ENCODE measurements at places on chromosomes 4 and X.

DNA sequence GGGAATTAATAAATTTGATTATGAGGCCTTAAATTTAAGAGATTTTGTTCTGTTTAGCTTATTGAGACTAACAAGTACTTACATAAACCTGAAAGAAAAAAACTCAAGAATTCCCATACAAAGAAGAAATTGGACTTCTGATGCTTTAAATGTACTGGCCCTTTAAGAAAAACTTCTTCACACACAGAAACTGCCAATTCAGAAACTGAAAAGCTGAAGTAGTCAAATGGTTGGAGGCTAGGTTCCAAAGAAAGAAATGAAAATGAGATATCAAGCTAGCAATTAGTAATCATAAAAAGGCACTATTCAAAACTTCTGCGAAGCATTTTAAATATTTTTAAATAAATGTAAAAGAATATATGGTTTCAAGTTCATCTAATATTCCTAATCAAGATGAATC, 151.3 kb downstream of the THOC2 start:
- DNase-seq = no peak

DNA sequence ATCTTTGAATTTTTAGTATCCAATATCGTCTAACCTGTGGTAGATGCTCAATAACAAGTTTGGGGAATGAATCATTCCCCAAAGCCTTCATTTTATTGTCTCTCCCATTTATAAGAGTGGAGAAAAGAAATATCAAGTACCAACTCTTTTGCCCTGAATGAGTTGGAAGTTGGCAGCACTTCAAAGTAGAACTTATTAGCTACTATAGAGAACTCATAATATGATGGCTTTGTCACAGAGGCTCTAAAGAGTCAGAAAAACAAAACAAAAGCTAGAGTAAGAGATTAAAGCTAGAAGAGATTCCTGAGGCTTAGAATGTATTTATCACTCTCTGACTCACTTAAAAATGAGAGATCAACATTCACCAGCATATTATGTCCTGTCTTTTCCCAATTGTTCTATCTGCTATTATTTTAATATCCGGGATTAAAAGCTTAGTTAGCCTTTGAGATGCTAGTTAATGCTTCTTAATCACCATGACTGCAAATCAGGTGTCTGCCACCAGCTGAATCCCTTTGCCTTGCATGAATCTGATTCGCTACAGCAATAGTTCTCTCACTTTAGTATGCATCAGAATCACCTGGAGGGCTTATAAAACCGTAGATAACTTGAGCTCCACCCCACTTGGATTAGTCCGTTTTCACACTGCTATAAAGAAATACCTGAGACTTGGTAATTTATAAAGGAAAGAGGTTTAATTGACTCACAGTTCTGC, 77.9 kb downstream of the PALLD start:
- DNase-seq = no peak

DNA sequence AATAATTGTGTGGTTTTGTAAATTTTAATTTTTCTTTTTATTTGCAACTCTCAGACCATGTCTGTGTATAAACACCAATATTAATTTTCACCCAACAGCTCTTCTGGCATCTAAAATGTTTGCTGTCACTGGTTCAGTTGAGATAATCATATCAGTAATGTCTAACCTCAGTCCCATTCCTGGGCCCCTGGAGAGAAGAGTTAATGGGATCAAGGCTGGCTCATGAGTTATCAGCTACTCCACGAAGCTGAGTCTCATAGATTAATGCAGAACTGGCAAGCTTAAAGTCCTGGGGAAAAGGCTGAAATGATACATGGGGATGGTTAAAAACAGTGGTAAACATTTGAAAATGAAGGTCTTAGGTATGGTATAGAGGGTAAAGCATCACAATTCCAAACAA, 28.4 kb upstream of the TSPAN5 start:
- DNase-seq = no peak

GRCh38 chr4:40193016-40193571, 3.7 kb upstream of the RHOH start:
- DNase-seq = no peak

- DNase-seq = peak; percentile 80
Measured at GRCh38 chr4:83074086-83074704, 39.2 kb downstream of the COPS4 start.

- DNase-seq = no peak
Measured at GRCh38 chrX:259692-260355, 21.4 kb upstream of the PLCXD1 start.

DNA sequence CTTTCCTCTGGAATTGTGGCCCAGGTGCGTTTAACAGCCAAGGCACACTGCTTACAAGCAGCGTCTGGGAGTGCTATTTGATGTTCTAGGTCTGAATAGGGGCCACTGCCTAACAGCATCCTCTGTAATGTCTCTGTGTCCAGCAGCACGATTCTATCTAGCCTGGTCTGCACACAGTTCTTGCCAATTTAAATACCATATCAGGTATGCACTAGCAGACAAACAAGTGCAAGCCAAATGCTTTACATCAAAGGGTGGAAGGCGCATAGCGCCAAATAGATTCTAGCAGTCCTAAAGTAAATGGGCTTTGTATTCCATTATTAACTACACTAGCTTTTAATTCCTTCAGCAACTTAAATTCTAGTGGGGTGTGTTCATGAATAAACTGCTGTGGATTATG, 15.8 kb upstream of the UGDH start:
- DNase-seq = no peak

GRCh38 chrX:150182161-150182560, 181.0 kb upstream of the MAMLD1 start:
- no peak for DNase-seq

DNA sequence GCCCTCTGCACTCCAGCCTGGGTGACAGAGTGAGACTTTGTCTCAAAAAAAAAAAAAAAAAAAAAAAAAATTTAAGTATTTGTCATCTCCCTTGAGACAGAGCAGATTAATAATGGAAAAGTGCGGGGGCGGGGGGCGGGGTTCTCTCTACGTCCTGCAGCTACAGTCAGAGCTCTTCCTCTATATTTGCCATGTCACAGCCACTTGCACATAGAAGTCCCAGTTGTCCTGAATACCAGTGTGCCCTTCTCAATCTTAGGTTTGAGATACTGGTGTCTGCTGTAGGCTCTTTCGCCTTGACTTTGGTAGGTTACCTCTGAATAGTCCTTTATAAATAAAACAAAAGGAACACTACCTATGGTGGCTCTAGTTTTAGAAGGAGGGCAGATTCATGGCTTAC, 237.8 kb upstream of the PGRMC2 start:
- no peak for DNase-seq

DNA sequence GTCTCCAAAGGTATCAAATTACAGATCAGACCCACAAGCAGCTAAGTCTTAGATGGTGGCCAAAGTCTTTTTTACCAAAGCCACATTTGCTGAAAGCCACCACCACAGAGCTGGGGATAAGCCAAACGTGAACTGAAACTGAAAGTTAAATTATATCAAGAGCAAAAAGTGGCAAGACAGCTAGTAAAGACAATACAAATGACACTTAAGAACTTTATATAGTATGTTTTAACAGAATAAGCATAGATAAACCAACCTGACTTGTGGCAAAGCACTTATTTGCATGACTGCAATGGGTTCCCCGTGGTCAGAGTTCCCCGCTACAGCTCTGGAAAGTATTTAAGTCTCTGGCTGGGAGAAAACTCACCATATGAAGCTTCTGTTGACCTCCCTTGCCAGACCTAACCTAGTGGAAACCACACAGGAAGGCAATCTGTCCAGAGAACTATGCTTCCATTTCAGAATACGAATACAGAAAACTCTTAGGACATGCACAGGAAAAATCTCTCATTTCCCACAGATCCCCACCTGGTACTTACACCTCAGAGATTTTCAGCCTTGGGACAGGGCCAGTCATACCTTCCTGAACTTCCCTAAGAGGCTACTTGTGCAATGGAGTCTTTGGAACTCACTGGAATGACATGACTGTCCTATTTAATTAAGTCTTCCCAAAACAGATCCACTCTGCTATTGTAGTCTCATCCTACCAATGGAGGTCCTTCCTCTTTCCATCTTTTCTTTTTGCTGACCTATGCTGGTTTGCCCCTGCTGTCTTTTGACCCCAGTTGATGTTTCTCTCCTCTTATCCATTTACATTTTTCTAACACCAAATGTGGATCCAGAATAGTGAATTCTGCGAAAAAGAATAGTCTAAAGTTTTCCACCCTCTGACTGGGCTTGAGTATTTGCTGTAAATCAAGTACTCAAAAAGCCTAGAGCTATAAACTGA, 225.1 kb downstream of the NR3C2 start:
- no peak for DNase-seq

GRCh38 chr4:146040623-146041022, 102.0 kb upstream of the ZNF827 start:
- DNase-seq = no peak

- DNase-seq = no peak
Measured at GRCh38 chrX:111917591-111917990, 41.6 kb downstream of the TRPC5OS start.

DNA sequence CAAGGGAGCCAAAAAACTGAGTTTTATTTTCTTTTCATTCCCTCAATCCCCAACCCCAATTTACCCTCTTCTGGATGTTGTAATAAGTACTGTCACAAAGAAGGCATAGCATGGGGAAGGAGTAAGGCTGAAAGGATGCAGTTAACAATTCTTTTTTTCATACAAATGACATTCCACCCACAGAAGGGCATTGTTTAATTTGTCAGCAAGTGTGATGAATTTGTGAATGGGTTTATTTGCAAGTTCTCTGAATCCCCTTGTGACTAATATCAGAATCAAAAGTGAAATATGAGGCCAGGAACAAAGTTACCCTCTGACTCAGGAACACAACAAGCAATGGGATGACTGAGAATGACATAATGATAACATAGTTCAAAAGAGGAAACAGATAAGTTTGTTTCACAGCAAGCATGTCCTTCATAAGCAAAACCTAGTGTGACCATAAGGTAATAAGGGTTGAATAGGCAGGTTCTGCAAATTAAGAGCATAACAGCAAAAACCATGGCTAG, 2.1 kb downstream of the GEMIN8 start:
- DNase-seq = peak; percentile 38

DNA sequence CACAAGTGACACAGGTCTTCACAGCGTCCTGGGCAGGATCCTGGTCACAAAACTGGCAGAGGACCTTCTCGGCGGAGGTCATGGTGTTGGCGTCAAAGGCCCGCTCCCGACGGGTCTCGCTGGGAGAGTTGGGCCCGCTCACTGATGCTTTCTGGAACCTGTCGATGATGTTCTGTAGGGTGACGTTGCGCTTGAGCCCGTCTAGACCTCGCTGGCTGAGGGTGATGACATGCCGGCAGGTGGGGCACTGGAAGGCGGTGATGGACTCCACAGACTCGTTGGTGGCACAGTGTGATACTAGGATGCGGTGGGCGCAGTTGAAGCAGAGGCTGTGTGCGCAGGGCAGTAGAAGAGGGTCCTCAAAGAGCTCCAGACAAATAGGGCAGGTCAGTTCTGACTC, 53.2 kb downstream of the MID1 start:
- DNase-seq = no peak

DNA sequence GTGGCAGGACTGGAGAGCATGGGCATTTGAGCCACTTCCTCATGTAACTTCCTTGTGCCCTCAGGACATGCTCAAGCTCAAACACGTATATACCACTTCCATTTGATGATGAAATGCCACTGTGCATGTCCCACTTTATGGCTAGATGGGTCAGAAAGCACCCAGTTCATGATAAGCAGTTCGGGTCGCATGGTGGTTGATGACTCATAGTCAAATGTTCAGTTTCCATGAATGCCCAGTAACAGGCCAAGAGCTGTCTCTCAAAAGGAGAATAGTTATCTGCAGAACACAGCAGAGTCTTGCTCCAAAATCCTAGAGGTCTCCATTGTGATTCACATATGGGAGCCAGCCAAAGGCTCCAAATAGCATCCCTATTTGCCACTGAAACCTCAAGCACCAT, 48.9 kb upstream of the SPIN3 start:
- DNase-seq = no peak

DNA sequence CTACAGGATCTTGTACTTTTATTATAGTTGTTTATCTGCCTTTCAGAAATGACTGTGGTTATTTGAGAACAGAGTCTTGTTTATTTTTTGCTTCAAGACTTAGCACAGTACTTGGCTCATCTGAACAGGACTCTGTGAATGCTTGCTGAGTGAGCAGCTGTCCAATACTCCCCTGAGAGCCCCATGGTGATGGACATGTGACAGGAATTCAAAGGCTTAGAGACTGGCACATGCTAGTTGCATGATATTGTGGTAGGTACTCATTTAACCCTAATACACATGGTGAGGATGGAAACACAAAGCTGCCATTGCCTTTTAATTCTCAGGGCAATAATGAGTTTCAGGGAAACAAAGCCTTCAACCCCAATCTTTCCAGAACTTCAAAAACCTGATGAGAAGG, 97.3 kb downstream of the GEMIN8 start:
- DNase-seq = peak; percentile 20

DNA sequence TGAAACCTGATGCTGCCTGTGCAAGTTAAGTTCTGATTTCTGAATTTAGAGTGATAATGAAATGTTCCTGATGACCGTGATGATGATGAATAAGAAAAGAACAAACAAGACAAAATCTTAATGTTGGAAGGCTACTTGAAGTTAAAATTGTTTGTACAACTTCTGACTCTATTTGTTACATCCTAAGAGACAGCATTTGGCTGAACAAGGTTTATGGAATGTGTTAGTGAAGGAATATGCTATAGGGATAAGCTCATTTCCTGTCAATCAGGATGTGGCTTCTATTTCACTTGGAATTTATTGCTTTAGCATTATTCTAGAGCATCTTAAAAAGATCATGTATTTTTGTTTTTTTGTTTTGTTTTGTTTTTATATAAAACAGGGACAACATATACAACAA, 267.5 kb downstream of the FAT4 start:
- DNase-seq = no peak

- no peak for DNase-seq
Measured at GRCh38 chr4:4673070-4673469, 131.2 kb upstream of the STX18 start.

GRCh38 chr4:56666279-56666678, 14.8 kb downstream of the HOPX start:
- DNase-seq = no peak

- DNase-seq = no peak
Measured at GRCh38 chr4:153451911-153452657, 14.1 kb upstream of the TMEM131L start.

- DNase-seq = no peak
Measured at GRCh38 chr4:187883049-187883448, 112.5 kb upstream of the ZFP42 start.

DNA sequence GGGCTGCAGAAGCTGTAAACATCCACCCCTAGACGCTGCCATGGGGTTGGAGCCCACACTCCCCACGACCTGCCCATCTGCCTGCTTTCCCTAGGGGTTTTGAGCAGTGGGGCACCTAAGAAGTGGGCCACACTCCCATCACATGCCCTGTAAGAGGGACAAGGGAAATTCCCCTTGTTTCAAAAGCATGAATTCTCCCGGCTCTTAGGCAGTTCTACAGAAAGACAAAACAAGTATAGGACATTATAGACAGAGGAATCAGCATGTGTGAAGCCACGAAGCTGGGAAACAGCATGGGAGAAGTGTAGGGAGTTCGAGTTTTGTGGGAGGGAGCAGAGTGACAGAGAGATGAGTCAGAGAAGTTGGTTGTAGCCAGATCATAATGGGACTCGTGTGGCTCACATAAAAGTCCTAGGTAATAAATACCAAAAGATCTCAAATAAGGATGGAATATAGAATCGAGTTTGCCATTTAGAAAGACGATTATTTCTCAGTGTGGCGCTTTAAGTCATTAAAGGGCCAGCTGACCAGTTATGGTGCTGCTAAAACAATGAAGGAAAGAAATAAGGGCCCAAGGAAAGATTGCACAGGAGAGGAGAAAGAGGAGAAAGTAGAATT, 23.9 kb downstream of the APOO start:
- no peak for DNase-seq

- no peak for DNase-seq
Measured at GRCh38 chr4:73392936-73393335, 11.2 kb upstream of the ALB start.

All from NCI-H1417 (cell line).